Stimulated activated CD4-positive, alpha-beta T cell treated with anti-CD3 and anti-CD28 coated beads, TNF-alpha, amount 100 ng/mL, for 4 hours (primary cell): ENCODE measurements at places on chromosomes 2 and 18.

DNA sequence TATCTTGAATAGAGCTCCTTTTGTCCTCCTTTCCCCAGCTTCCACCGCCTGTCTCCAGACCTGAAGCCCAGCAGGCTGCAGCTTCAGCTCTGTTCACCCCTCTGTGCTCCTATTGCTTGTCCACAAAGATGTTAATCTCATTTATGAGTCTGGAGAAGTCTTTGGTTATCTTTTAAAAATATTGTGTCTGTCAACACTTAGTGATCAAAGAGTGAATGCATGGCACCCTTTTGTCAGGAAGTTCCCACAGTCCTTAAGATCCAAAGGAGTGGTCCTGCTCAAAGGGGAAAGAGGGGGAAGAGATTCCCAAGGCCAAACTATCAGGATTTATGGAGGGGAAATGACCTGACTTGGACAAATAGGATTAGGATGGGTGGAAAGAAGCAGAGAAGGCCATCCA is 118.9 kb downstream of the ACAA2 start:
- no peak for DNase-seq

DNA sequence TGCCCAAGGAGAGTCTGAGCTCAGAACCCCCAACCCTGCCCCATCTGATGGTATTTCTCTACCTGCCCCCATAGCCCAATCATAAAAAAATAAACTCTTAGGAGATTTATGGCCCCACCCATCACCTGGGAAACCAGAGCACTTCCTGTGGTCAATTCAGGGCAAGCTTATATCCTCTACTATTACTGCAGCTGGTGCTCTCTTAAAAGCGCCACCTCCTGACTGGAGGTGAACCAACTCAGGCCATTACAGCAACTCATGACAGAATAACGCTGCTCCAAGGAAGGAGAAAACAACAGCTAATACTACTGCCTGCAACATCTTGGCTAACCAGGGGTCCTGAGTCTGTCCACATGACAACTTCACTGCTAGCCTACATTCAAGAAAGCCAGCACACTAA is 195.7 kb downstream of the MTCL1 start:
- no peak for DNase-seq

- DNase-seq = no peak
These were observed 283.5 kb downstream of the DSEL start for GRCh38 chr18:67232991-67233390.

DNA sequence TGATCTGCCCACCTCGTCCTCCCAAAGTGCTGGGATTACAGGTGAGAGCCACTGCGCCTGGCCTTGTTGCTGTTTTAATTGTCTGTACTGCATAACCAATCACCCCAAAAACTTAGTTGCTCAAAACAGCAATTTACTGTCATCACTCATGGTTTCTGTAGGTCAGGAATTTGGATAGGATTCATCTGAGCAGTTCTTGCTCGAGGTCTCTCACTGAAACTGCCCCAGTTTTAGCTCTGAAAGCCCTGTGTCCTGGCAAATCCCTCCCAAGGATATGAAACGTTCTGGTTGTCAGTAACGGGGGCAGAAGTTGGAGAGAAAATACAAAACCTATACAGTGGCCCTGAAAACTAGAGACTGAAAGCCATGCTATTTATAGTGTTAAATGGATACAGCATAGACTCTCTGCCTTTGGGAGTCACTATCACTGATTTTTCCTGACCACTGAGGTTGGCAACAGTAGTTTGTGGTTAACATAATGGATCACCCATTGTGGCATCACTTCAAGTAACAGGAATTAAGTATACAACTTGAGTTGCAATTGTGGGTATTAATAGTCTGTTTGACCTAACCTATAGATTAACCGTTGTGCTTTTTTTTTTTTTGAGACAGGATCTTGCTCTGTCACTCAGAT is 27.2 kb upstream of the ERICH2 start:
- DNase-seq = no peak

- DNase-seq = no peak
These were observed 8.6 kb upstream of the C2orf42 start for GRCh38 chr2:70199320-70199864.
